Kidney glomerular epithelial cell (primary cell): ENCODE measurements at places on chromosomes 4 and X.
A peak's percentile ranks its signal among the peaks of the same experiment; 100 is the strongest.

DNA sequence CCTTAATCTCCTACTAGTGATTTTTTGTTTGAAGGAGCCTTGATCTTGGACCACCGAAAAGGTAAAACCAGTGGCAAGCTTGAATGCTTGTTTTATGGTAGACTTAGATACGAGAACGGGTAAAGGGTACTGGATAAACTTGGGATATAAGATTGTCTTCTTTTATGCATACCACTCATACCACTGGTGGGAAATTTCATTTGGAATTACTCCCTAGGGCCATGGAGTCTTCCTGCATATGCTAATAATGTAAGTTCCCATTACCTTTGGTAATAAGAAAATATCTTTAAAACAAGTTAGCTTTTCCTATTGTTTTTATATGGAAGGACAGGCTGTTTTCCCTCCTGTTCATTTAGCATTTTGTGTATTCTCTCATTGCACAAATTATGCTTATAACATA, 11.7 kb downstream of the SMARCAD1 start:
- DNase-seq, result no peak

DNA sequence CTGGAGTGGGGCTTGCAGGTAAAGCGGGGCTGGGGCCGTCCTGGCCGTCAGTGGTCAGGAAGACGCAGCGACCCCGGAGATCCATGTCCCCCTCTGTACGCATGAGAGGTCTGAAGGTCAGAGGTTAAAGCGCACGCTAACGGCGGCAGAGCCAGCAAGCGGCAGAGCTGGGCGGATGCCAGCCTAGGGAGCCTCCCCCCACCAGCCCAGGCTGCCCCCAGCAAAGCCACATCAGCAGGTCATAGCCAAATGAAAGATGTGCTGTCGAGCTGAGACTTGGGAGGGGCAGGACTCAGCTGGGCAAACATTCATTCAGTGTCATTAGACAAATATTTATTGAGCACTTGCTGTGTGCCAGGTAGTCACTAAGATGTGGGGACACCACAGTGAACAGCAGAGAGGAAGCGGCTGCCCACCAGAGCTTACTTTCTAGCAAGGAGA, 593 bp upstream of the JAKMIP1 start:
- DNase-seq, result no peak

GRCh38 chr4:2794486-2795299, 1.8 kb downstream of the SH3BP2 start:
- peak; percentile 41 for DNase-seq

GRCh38 chr4:163070023-163070422, 96.7 kb downstream of the NAF1 start:
- no peak for DNase-seq

DNA sequence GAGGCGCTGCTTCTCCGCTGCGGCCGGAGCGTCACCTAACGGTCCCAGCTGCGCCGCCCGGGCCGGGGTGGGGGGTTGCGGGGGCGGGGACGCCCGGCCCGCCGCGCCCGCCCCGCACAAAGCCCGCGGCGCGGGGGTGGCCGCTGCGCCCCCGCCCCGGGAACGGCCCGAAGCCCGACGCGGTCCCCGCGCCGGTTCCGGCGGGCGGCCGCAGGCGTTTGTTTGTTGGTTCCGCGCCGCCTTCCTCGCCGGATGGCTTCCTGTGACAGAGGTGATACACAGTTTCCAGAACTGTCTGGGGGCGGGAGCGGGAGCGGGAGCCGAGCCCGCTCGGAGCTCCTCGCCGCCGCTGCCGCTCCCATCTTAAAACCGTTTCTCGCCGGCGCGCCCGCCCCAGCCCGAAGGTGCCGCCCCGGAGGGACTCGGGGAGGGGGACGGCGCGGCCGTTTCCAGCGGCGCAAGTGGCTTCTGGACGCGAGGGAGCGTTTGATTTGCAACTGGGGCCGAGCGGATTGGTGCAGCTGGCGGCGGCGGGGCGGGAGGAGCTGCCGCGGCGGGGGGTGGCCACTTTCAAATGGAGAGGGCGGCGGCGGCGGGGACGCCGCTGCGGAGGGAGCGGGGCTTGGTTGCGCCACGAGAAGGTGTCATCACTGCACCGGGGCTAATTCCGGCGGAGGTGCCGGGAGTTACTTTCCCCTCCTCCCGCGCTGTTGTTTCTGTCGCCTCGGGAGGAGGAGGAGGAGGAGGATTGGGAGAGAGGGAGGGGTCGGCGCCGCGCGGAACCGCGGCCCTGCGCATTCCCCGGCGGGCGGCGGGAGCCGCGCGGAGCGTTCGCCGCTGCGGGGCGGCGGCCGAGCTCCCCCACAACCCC, 2.3 kb downstream of the JADE1 start:
- DNase-seq, result peak; percentile 92

GRCh38 chr4:68572653-68573170, 3.4 kb downstream of the UGT2B17 start:
- DNase-seq, result no peak

DNA sequence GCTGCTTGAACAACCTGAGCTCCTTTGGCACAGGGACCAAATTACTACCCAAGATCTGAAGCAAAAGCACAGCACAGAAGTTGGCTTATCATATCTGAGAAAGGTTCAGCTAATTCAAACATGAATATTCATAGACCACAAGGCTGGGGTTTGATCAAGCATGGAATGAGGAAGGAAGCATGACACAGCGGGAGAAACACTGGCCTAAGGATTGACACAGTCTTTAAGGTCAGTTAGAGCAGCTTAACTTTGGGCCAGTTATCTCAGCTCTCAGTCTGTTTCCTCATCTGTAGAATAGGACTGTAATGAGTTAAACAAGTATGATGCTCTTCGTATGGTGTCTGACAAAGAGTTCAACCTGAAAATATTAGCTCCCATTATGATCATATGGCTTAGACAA, 88.5 kb upstream of the CBR4 start:
- no peak for DNase-seq

- DNase-seq, result no peak
These were observed 165.7 kb upstream of the MAMLD1 start for GRCh38 chrX:150197388-150197787.

DNA sequence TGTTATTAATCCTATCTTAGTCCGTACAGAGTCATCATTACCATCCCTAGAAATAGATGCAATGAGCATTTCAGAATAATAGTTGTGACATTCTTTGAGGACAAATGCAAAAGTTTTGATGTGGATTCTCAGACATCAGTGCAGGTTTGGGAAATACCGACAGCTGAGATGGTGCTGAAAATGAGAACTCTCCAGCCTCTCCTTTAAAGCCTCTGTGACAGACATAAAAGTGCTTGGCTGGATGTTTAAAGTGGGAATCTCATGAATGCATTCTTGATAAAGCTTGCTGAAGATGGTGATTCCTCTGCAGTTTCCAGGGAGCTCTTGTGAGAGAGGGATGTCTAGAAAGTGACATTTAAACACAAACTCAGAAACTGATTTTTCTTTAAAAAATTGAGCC, 35.0 kb upstream of the SLC7A11 start:
- DNase-seq, result no peak

DNA sequence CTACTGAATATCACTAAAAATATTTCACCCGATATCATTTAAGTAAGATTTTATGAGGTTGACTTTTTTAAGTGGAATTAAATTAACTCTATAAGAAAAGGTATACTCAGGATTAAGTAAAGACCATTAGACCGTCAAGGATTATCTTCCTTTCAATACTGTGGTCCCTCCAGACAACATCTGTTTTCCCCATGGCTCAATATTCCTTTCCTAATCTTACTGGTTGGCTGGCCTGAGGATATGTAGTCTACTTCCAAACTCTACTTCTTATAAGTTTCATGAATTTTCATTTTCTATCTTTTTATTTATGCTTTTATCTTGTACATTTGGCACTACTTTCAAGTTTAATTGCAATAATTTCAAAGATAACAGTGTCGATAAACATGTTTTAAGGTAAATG, 725.4 kb downstream of the PCDH7 start:
- no peak for DNase-seq

DNA sequence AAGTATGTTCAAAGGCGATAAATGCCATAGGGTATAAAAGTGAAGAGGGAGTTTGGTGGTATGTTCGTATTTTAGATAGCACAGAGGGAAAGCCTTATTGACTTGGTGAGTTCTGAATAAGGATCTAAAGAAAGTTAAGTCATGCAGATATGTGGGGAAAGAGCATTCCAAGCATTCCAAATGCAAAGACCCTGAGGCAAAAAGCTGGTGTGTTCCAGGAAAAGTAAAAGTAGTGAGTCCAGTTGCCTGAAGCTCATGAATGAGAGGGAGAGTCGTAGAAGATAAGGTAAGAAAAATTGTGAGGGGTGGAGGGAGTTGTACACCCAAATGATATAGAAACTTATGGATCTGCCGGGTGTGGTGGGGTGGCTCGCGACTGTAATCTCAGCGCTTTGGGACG, 426.7 kb downstream of the RPA4 start:
- no peak for DNase-seq

GRCh38 chr4:1309261-1310010, 19.7 kb downstream of the MAEA start:
- DNase-seq, result peak; percentile 93

DNA sequence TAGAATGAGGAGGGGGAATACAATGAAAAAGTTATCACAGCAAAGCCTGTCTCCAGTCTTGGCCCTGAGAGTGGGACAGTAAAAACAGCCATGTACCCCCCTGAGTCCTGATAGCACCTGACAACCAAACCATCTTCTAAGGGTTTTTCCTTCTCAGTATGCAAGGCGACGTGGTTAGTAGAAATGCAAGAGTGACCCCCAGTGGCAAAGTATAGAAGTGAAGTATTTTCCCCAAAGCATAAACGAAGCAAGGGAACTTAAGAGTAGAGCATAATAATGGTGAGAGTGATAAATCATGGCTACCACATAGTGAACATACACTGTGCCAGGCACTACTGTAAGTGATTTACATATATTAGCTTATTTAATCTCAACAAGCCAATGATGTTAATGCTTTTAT, 52.8 kb downstream of the FAM47C start:
- DNase-seq, result peak; percentile 38
